ENCODE measurements at places on chromosomes 7 and 10.

GRCh38 chr10:129531969-129532660 lies 65.1 kb downstream of the MGMT start:
- no peak for DNase-seq

GRCh38 chr10:103199488-103199887 lies 6.4 kb upstream of the NT5C2 start:
- DNase-seq: no peak

DNA sequence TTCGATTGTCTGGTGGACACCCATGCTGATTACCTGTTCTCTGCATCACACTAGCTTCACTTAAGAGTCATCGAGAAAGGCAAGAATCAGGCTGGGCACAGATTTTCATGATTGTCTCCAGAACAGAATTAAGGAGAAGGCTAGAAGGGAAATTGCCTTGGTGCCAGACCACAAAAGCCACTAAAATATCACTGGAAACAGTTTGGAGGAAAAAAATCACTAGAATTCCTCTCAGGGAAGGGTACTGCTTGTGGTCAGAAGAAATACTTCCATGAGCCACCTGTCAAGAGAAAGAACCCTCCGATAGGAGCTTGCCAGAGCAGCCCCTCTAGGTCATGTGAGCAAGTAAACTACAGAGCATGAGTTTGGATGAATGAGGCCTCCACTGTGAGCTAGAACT lies 269.3 kb upstream of the TEX47 start:
- DNase-seq: no peak

- no peak for DNase-seq
Measured at GRCh38 chr7:142188154-142188553, 69.7 kb downstream of the PRSS58 start.

DNA sequence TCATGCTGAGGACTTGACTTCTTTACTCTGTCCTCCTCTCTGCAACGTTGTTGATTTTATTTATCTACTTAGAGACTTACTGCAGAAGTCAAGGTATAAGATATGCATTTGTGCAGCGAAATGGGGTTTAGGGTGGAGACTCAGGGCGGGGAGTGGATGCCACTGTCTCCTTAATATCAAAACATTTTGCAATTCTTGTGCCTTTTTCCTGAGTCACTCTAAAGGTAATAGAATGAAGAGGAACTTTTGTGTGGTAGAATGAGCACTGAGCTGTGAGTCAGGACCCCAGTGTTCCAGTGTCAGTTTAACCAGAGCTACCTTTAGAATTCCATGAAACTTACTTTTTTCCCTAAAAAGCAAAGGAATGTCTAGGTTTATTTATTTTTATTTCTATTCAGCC lies 78.2 kb downstream of the VTI1A start:
- no peak for DNase-seq

- no peak for DNase-seq
Measured at GRCh38 chr7:77368974-77369373, 47.2 kb downstream of the GSAP start.

- no peak for DNase-seq
Measured at GRCh38 chr7:7718492-7718891, at the start of gene RPA3. TSS of gene RPA3 (minus strand) at chr7:7718607. CDS start at chr7:7640418, 78,189 bp downstream.

DNA sequence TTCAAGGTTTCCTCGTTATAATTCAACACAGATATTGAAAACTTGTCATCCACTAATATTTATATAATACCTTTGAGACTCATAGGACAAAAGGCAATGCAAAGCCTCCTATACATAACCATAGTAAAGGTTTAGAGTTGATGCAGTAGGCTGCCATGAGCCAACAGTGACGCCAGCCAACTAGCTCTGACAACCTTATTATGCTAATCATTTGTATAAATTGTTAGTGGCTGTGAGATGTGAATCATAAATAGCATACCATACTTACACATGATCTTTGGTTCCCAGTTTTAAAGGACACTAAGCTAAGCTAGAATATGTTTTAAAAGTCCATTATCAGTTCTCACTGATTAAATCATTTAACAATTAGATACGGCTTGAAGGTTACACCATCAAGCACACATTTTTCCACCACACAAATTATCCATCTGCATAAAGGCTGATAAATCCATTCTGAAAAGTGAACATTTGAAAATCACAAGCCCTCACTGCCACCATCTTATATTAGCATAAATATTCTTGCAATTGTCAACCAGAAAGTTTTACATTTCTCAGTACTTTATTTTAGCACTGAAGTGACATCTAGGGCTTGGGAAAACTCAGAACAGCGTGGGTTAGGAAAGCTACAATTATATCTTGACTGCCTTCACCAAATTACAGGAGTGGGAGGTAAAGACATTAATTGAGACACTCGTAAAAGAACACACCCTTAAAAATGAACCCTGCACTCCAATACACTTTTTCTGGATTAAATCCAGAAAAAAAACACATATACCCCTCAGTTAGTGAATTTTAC lies 30.7 kb downstream of the COA1 start:
- DNase-seq: no peak

GRCh38 chr10:24215603-24216002 lies 6.7 kb downstream of the KIAA1217 start:
- no peak for DNase-seq

- DNase-seq: no peak
Measured at GRCh38 chr7:65444205-65444842, 70.7 kb downstream of the ZNF92 start.

GRCh38 chr10:91816981-91817380 lies 18.8 kb downstream of the TNKS2 start:
- DNase-seq: no peak

DNA sequence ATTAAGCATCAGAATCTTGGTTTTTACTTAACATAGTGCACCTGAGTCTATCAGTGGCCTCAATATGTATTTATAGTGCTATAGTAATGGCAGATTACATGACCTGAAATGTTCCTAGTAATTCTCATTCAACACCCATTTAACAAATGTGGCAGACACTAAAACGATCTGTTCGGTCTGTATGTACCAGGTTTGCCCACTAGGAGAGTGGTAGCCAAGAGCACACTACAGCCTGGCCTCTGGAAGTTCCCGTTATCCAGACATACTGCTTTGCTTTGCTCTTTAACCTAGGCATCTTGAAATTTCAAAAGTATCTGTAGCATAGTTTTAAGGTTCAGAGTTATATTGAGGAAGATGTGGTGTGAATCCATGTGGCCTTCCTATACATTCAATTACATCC lies 395.7 kb upstream of the NRG3 start:
- no peak for DNase-seq

DNA sequence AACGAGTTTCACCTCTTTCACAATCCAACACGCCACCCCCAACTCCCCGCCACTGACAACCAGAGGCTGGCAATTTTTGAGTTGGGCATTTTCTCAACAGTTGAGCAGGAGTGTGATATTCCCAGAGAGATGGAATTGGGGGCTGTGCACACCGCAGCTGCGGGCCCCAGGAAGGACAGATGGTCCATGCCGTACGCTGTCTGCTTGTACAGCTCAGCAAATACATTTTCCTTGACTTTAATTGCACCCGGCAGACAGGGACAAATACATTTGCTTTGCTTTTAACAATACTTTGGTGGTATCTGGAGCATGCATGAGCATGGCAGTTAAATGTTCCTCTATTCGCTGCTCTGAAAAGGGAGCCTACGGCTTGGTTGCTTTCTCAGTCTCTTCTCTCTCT lies 354.2 kb upstream of the DPP6 start:
- DNase-seq: no peak

Measured in activated CD4-positive, alpha-beta T cell treated with anti-CD3 and anti-CD28 coated beads, Interleukin-2, amount 50 U/mL, for 24 hours (primary cell).